ENCODE measurements at places on chromosomes 3 and 15. TPM values are rescaled to one million over a fixed set of nuclear protein-coding genes. Genes with fewer than 3 reads are reported as not detected.

Gene DVL3
- total RNA-seq = 28.0 TPM

Gene CCDC191
- total RNA-seq = 2.8 TPM

Gene PLXNB1
- 49.9 TPM for total RNA-seq

Gene NXPE3
- 8.2 TPM for total RNA-seq

Measured in nasal cavity respiratory epithelium epithelial cell of viscerocranial mucosa (primary cell).